ENCODE measurements at places on chromosomes 5 and 9. TPM values are rescaled to one million over a fixed set of nuclear protein-coding genes. Genes with fewer than 3 reads are reported as not detected.

IL5 gene
- total RNA-seq = not detected

ZFP2 gene
- 3.4 TPM for total RNA-seq

WDR38 gene
- total RNA-seq = not detected

- no peaks in the 10 kb centered on the region for H3K36me3 ChIP-seq
- no peaks in the 10 kb centered on the region for H3K27me3 ChIP-seq
- DNase-seq = no peak
- H3K4me3 ChIP-seq = no peak overlapping the region
- H3K27ac ChIP-seq = no peak overlapping the region
Measured at GRCh38 chr5:160315968-160316367, 3.6 kb upstream of the CCNJL start.

DNA sequence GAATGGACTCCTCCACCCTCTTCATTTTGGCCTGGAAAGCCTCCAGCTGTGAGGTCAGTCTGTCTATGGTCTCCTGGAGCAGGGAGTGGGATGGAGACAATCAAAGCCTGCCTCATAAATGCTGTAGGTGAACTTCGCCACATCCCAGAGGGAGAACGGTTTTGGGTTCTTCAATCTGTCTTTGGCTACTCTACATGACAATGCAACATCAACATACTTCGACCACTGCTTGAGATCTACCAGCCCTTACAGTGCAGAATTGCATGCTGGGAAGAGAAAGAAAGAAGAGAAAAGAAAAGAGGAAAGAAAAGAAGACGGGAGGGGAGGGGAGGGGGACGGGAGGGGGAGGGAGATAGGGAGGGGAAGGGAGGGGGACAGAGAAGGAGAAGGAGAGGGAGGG, 28.5 kb upstream of the ANXA6 start:
- no peaks in the 10 kb centered on the region for H3K36me3 ChIP-seq
- H3K4me3 ChIP-seq = no peak overlapping the region
- no peaks in the 10 kb centered on the region for H3K27me3 ChIP-seq
- no peak for DNase-seq
- H3K27ac ChIP-seq = no peak overlapping the region
- no peaks in the 10 kb centered on the region for H3K4me1 ChIP-seq

GRCh38 chr5:139776861-139777260, 18.7 kb upstream of the PSD2 start:
- no peak overlapping the region for H3K27ac ChIP-seq
- H3K4me1 ChIP-seq = no peaks in the 10 kb centered on the region
- H3K36me3 ChIP-seq = no peaks in the 10 kb centered on the region
- H3K27me3 ChIP-seq = no peaks in the 10 kb centered on the region
- H3K4me3 ChIP-seq = no peak overlapping the region
- no peak for DNase-seq

GRCh38 chr5:427415-428087, 15.4 kb upstream of the EXOC3 start:
- H3K4me3 ChIP-seq = no peak overlapping the region
- DNase-seq = peak; percentile 38

GRCh38 chr9:89174291-89174690, 4.3 kb downstream of the SHC3 start:
- H3K4me1 ChIP-seq = no peaks in the 10 kb centered on the region
- no peaks in the 10 kb centered on the region for H3K27me3 ChIP-seq
- DNase-seq = no peak
- H3K27ac ChIP-seq = no peak overlapping the region
- no peaks in the 10 kb centered on the region for H3K36me3 ChIP-seq

DNA sequence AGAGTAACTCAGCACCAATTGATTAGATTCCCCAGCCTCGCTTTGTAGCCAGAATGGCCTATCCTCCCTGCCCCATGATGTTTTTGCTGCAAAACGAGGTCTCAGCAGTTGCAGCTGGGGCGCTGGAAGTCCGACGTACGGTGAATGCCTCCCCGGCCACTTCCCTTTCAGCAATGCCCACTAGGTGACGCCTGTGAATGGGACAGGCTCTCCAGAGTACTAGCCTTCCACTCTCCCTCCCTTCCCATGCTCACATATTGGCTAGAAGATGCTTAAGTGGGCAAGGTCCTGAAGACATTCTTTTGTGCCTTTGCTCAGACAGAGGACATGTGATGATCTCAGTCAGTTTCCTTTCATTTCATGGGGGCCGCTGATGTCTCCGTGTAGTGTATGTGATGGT, 50.8 kb downstream of the DMRT2 start:
- no peak overlapping the region for H3K4me3 ChIP-seq
- H3K27ac ChIP-seq = no peak overlapping the region
- H3K36me3 ChIP-seq = no peaks in the 10 kb centered on the region

- no peaks in the 10 kb centered on the region for H3K27me3 ChIP-seq
- H3K4me3 ChIP-seq = no peak overlapping the region
- H3K4me1 ChIP-seq = no peaks in the 10 kb centered on the region
- DNase-seq = no peak
Measured at GRCh38 chr9:128317629-128318028, 4.6 kb downstream of the TRUB2 start.

GRCh38 chr5:113293975-113294310, 140.8 kb downstream of the TSSK1B start:
- no peaks in the 10 kb centered on the region for H3K36me3 ChIP-seq
- H3K27me3 ChIP-seq = no peaks in the 10 kb centered on the region
- H3K4me3 ChIP-seq = peak overlapping the region; percentile 94

- no peak overlapping the region for H3K4me3 ChIP-seq
- no peaks in the 10 kb centered on the region for H3K4me1 ChIP-seq
- H3K27ac ChIP-seq = no peak overlapping the region
- no peaks in the 10 kb centered on the region for H3K36me3 ChIP-seq
Measured at GRCh38 chr9:71765693-71766092, 2.6 kb downstream of the CEMIP2 start.

Measured in aorta (tissue), 5 donors.